Activated naive CD8-positive, alpha-beta T cell treated with anti-CD3 and anti-CD28 coated beads, Interleukin-2, amount 50 U/mL, for 16 hours (primary cell): ENCODE measurements at places on chromosomes 6 and 20.

- no peak for DNase-seq
Measured at GRCh38 chr20:45646875-45647274, 15.8 kb upstream of the WFDC9 start.

DNA sequence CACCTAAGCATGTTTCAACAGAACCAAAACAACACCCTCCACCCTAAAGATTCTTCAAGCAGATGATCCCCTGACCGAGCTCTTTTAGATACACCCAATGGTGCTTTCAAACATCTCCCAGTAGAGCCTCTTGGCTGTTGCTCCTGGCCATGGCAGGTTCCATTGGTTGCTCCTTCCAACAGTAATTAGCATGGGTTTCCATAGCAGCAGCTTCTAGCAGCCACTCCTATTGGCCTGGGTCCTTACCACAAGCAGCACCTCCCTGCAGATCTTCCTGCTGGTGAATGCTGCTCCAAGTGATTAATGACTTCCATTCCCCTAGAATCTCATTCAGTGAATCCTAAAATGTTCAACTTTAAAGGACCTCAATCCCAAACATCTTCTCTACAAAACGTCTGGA lies 13.9 kb downstream of the CCN2 start:
- DNase-seq = no peak

DNA sequence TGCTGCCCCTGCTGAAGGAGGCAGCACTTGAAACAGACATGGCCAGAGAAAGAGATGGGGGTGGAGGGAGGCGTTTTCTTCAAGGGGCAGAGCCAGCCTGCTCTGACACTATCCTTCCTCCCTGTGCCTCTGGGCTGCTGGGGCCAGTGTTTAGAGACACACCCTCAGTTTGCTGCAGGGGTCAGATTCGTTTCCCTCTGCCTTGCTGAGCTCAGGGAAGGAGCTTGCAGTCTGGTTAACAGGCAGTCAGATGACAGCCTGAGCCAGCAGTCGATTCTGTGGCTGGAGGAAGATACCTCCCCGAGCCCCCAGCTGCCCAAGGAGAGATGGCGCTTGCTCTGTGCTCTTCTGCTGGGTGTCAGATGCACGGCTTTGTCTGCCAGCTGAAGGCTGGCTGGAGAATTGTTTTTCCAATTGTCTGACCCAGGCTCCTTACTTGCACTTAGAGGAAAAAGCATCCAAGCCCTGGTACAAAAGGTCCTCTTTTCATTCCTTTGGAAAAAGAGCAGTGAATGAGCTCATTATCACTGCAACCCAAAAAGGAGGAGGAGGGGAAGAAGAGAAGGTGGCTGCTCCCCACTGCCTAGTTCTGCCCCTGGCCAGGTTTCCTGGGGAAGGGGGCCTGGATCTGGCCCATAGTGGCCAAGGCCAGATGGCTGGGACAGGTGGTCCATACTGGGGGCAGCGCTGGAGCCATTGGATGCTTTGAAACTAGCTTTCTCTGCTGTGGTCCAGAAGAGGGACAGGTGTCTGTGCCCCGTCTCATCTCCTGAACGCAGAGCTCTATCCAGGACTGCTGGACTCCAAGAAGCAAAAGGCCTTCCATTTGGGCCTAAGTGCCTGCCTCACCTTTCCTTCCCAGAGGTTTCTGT lies 88.2 kb downstream of the TCP11 start:
- no peak for DNase-seq

- no peak for DNase-seq
Measured at GRCh38 chr6:156560476-156560875, 216.7 kb upstream of the ARID1B start.

DNA sequence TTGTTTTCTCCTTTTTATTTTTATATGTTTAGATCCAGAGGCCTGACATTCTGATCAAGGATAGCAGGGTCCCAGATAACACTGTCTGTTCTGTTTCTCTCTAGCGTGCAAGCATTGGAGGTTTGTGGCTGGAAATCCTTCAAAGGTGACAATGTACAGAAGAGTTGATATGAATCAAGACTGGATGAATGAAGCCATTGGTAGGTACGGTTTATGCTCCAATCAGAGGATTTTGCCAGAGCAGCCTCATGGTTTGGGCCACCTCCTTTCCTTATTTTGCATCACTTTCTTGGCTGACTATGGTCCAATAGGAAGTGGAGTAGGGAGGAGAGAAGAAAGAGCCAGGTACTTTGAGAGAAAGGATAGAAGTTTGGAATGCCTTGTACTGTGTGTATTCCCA lies 484.8 kb upstream of the JAG1 start:
- DNase-seq = no peak

- DNase-seq = no peak
Measured at GRCh38 chr6:112384511-112384910, 37.4 kb downstream of the RFPL4B start.

- no peak for DNase-seq
Measured at GRCh38 chr6:108277831-108278230, 17.0 kb upstream of the SNX3 start.

GRCh38 chr20:25275813-25276532 lies 28.1 kb downstream of the PYGB start:
- no peak for DNase-seq

- DNase-seq = no peak
Measured at GRCh38 chr20:2612073-2612472, 40.4 kb upstream of the NOP56 start.

DNA sequence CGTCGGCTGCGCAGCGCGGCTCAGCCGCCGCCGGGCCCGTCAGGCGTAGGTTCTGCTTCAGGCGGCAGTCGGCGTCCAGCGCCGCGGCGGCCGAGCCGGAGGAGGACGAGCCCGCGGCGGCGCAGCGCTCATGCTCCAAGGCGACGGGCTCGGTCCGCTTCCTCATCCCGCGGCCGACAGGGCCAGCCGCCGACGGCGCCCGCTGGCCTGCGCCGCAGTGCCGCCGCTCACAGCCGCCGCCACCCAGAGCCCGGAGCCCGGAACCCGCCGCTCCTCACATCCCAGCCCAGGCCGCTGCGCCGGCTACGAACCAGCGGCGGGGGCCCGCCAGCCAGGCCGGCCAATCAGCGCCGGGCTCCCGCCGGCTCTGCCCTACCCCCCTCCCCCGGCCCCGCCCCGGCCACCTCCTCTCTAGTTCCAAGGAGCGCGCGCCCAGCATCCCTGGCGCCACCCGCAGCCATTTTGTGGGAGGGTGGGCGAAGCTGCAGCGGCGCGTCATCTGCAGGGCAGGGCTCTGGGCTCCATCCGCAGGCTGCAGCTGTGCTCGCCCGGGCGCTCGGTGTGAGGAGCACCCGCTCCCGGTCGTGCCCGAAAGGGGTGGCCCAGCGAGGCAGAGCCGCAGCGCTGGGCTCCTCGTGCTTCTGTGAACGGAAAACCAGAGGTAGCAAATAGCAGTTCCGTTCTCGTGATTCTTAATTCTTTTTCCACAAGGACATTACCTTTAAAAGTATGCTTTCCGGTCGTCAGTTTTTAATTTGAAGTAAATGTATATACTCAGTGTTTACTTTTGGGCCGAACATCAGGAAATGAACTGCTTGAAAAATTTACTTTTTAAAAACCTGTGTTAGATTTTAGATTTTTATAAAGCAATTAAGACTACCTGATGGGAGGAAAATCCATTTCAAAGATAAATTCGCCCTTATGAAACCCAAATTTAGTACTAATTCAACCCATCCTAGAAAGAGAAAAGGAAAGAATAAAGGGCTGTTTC lies at the start of gene ABHD12:
ABHD12 (minus strand) TSS at position 298 of the 991 bp plus-strand sequence; CDS start at position 166, 132 bp downstream.
- peak; percentile 93 for DNase-seq

GRCh38 chr20:48941467-48941866 lies 20.0 kb downstream of the ARFGEF2 start:
- no peak for DNase-seq

GRCh38 chr6:145704143-145704781 lies 31.1 kb downstream of the EPM2A start:
- DNase-seq = no peak

GRCh38 chr20:61497029-61497627 lies 245.1 kb downstream of the CDH4 start:
- no peak for DNase-seq

DNA sequence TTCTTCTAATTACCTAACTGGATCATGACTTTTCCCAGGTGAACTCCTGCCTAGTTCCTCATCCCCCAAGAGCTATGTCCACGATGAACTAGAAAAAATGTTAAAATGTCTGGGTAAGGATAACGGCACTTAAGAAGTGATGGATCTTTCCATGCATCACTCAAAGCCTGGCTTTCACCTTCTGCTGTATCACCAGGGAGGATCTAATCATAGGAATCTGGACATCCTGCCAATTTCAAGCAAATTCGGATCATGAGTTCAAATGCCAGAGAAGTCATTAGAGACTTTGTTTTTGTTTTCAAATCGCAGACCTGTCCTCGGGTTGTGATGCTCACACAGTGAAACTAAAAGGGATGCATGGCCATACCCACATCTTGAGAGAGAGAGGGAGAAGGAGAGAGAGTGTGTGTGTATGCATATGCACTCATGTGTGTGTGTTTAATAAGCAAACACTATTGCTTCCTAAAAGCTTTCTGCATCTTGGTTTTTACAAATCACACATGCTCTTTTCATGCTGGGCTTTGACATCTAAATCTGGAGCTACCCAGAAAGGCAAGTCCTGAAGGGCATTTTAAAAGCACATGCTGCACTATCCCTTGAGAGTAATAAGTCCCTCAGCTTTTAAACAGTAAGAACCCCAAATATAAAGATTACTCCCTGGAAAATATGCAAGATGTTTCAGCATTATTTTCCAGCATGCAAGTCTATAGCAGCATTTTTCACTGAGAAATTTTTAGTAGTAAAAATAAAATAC lies 524.6 kb upstream of the NOX3 start:
- no peak for DNase-seq

GRCh38 chr6:163757520-163757919 lies 343.0 kb downstream of the QKI start:
- DNase-seq = no peak

- DNase-seq = no peak
Measured at GRCh38 chr6:13624871-13625288, 9.7 kb downstream of the NOL7 start.

- DNase-seq = no peak
Measured at GRCh38 chr6:145031001-145031400, 704.3 kb downstream of the EPM2A start.

DNA sequence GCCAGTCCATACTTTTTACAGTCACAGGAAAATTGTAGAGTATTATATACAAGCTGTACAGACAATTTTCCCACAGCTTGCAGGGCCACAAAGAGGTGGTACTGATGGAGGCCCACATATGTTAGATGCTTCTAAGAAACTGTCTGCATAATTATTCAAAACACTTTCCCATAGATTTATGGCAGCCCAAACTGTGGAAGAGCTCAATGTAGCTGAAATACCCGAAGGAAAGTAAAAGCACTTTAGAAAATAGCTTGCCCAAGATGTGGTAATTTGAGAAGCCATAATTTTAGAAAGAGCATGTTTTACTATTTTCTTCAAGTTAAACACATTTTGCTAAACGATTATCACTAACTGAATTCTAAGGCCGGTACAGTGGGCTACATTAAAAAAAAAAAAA lies 36.9 kb downstream of the GMDS start:
- DNase-seq = no peak

DNA sequence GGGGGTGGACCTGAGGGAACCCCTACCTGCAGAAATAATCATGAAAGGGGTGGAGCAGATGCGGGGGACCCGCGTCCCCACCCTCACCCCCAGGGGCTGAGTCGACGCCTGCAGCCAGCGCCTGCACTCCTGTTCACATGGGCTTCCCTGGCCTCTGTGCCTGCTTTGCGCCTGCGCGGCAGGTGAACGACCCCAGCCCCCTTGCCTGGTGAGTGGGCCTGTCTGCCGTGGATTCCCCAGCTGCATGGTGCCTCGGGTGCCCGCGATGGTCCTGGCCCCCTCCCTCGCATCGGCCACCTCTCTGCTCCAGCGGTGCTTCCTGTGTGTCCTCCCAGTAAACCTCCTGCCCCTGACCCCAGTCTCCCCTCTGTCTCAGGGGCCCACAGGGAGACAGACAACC lies 18.8 kb upstream of the NTSR1 start:
- no peak for DNase-seq

- DNase-seq = peak; percentile 41
Measured at GRCh38 chr20:13546497-13547131, 92.1 kb downstream of the TASP1 start.

- no peak for DNase-seq
Measured at GRCh38 chr6:54602591-54602990, 244.0 kb upstream of the FAM83B start.

- no peak for DNase-seq
Measured at GRCh38 chr6:89921691-89922090, 27.4 kb downstream of the GJA10 start.

GRCh38 chr6:3769610-3770009 lies 18.1 kb upstream of the PXDC1 start:
- no peak for DNase-seq

GRCh38 chr6:125671323-125671722 lies 78.1 kb upstream of the HEY2 start:
- no peak for DNase-seq

GRCh38 chr20:44012466-44013226 lies 98.0 kb downstream of the TOX2 start:
- DNase-seq = no peak

DNA sequence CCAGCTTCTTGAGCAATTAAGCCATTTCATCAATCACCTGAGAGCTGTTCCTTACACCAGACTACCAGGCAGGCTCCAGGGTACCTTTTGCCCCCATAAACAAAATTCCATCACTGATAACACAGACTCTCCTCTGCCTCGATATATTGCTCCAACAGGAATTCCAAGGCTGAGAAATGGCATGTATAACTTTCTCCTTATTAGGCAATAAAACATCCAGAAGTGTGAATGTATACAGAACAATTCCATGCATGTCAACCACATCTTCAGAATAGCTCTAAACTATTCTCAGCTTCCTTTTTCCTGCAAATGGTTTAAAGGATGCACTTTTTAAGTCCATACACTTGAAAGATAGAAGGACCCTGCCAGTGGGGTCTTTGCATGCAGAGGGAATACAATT lies 73.8 kb downstream of the EDN3 start:
- no peak for DNase-seq

GRCh38 chr6:157599191-157599590 lies 218.2 kb downstream of the ZDHHC14 start:
- no peak for DNase-seq

DNA sequence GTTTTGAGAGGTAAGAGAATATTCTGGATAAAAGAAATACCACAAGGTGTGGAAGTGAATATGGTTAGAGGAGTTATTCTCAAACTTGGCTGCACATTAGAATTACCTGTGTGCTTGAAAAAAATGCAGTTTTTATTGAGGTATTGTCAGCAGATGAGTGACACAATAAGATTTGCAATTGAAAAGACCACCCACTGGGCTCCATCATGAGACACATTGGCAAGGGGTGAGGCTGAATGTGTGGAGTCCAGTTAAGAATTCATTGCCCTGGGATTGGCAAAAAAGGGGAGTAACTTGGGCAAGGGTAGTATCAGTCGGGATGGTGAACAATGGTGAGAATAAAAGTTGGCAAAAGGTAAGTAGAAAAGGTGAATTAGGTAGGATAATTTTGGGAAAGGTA lies 63.5 kb downstream of the MEI4 start:
- DNase-seq = no peak

- DNase-seq = no peak
Measured at GRCh38 chr20:12047838-12048432, 130.2 kb downstream of the BTBD3 start.

- DNase-seq = no peak
Measured at GRCh38 chr6:112296122-112296521, 41.8 kb upstream of the LAMA4 start.

- no peak for DNase-seq
Measured at GRCh38 chr6:137102050-137102848, 57.5 kb upstream of the IL20RA start.

- no peak for DNase-seq
Measured at GRCh38 chr6:34030831-34031624, 114.9 kb downstream of the GRM4 start.

- DNase-seq = no peak
Measured at GRCh38 chr6:157608221-157609075, 214.6 kb upstream of the SNX9 start.

GRCh38 chr6:1913577-1913976 lies 303.9 kb downstream of the FOXC1 start:
- no peak for DNase-seq
